HEK293T (cell line): ENCODE measurements at places on chromosomes 5 and 9.

DNA sequence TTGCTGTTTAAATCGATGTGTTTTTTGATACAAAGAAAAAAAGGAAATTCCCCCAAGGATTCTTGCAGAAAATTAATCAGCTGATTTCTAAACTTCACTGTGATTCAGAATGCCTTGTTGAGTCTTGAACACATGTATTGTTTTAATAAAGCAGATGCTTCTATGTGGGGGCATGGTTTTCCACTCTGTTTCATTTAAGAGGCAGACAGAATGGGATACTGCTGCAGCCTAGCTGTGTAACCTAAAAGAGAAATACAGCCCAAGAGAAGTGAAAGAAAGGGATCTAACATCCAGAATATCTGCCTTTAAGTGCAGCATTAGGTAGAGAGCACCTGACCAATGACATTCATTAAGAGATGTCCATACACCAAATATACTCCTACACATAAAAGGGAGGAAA lies 365.1 kb upstream of the CCNH start:
- DNase-seq: no peak

DNA sequence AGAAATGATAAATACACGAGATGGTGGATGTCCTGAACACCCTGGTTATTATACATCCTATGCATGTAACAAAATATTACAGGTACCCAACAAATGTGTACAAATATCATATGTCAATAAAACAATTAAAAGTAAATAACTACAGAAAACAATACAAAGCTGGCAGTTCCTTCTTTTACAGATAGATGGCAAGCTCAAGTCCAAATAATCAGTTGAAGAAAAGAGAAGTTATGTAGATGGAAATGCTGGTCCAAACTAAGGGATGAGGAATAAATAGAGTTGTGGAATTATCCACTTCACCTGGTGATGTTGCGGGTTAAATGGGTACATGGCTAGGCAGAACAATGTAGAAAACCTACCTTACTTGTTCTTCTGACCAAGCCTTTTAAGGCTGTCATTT lies 79.4 kb downstream of the PALM2AKAP2 start:
- no peak for DNase-seq

DNA sequence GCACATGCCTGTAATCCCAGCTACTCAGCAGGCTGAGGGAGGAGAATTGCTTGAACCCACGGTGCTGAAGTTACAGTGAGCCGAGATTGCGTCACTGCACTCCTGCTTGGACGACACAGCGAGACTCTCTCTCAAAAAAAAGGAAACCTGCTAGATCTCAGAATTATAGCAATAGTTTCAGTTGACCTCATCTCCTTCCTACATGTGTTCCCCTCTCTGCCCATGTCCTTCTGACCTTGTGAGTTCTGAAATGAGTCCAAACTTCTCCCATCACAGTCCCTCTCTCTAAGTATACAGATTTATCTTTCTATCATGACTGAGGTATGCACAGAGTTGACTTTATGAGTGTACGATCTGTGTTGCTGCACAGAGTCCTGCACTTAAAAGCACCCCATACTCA lies 44.6 kb upstream of the SHOC1 start:
- DNase-seq: no peak

GRCh38 chr5:123530728-123531127 lies 18.8 kb downstream of the CSNK1G3 start:
- DNase-seq: no peak

DNA sequence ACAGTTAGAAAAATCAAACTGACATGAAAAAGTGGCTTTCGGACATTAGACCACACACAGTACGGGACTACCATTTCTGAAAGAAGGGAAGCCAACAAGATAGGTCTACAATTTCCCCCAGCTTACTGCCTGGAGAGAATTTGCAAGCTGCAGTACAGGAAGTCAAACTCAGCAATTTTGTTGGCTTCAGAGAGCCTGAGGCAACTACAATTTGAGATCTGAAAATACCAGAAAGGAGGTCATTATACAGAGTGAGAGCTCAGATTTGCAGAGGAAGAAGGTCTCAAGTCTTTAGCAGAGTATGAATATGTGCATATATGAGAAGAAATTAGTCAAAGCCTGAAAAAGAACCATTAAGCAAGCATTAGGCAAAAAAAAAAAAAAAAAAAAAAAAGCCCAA lies 83.0 kb downstream of the OXCT1 start:
- DNase-seq: no peak

GRCh38 chr5:53422539-53422938 lies 57.9 kb upstream of the FST start:
- no peak for DNase-seq

GRCh38 chr5:81601919-81602318 lies 149.0 kb downstream of the SSBP2 start:
- no peak for DNase-seq

DNA sequence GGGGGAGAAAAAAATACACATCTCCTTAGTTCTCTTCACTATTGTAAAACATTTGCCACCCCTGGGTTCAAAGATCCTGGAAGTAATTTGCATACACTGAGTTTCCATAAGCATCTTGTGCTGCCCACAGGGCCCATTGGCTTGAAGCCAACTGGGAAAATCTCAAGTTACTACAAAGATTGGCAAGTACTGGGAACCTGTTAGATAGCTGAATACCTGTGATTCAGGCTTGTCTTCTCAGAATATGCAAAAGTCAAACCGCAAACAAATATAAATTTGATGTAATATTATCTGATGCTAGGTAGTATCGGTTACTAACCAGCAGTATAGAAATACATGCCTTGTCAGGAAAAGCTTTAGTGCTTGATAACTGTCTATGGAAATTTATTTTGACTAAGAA lies 156.9 kb upstream of the FST start:
- no peak for DNase-seq

GRCh38 chr9:88530051-88530450 lies 4.9 kb upstream of the NXNL2 start:
- no peak for DNase-seq

DNA sequence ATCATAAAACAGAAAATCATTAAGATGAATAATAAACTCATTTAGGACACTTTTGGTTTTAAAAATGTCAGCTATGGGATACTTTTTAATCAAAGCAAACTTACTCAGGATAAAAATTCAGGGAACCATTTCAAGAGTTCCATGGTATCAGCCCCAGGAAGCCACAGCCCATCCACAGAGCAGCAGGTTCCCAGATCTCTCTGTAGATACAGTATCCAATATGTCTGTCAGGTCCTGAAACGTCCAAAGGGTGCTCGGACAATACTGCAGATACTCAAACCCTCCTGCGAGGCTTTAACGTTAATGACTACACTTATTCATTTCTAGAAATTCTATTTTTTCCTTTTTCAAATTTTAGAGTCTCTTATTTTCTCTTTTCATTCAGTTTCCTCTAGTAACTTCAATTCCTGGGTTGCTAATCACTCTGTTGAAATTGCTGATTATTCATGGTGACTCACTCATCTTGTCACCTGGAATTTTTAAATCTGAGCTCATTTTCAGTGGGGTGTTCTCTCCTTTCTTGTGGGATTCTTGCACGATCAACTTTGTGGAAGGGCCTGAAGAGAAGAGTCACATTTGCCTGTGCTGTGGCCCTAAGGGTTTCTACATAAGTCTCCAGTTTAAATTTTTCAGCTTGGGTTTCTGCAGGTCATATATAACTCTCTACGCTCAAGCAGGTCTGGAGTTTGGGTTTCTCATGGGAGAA lies 435.8 kb downstream of the CTNND2 start:
- DNase-seq: no peak

GRCh38 chr5:172723508-172723907 lies 47.5 kb downstream of the DUSP1 start:
- no peak for DNase-seq

- no peak for DNase-seq
These were observed 31.6 kb downstream of the CDH6 start for GRCh38 chr5:31225118-31225517.

GRCh38 chr9:127225801-127226625 lies 38.6 kb upstream of the GARNL3 start:
- DNase-seq: no peak

GRCh38 chr5:94389515-94389899 lies 228.9 kb downstream of the KIAA0825 start:
- no peak for DNase-seq

GRCh38 chr5:43376496-43377140 lies 35.6 kb downstream of the CCL28 start:
- no peak for DNase-seq

DNA sequence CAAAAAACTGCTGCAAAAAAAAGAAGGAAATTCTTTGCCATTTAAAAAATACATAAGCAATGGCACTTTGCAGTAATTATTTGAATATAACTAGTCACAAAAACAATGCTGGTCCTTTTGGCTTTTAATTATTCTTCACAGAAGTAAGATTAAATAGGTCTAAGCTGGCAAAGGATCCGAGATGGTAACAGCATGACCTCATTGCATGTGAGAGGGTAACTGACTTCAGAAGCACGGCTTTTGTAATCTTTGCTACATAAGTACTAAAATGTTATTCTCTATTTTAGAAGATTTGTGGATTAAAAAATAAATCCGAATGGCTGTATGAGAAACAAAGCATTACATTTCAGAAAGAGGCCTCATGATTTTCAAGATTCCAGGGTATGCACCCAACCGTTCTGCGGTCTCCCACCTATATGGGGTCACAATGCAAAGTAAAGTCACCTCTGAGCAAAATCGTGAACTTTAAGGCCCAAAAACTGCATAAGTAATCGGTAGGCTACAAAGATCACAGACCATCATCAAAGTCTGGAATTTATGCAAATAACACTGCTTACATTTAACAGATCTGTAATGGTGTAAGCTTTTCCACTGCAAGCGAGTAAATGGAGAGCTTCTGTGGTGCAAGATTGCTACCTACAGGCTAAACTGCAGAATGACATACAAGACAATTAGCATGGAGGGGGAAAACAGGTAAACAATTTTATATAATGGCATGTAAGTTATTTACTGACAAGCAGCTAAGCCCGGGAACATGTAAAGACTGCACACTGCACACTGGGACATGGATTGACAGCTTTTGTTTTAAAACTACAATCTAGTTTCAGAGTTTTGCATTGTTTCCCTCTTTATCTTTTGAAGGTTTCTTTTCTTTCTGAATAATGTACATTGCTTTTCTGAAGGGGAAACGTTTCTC lies 231.6 kb downstream of the SLF1 start:
- peak; percentile 56 for DNase-seq

- peak; percentile 62 for DNase-seq
These were observed 47.4 kb downstream of the P4HA2 start for GRCh38 chr5:132180134-132180745.

- DNase-seq: no peak
These were observed 26.0 kb upstream of the SEMA4D start for GRCh38 chr9:89523948-89524347.

DNA sequence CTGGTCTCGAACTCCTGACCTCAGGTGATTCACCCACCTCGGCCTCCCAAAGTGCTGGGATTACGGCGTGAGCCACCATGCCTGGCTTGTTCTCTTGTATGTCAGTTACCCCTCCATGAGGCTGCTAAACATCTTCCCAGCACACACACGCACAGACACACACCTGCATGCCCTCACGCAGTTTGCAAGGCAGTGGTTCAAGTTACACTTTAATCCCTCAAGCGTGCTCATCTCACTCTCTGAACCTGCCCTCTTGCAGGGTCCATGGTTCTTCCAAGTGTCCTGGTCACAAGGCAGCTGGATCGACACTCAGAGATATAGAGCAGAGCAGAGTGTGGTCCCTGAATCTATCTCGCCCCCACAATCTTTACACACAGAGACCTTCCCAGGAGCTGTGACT lies 34.1 kb upstream of the RUFY1 start:
- DNase-seq: no peak

DNA sequence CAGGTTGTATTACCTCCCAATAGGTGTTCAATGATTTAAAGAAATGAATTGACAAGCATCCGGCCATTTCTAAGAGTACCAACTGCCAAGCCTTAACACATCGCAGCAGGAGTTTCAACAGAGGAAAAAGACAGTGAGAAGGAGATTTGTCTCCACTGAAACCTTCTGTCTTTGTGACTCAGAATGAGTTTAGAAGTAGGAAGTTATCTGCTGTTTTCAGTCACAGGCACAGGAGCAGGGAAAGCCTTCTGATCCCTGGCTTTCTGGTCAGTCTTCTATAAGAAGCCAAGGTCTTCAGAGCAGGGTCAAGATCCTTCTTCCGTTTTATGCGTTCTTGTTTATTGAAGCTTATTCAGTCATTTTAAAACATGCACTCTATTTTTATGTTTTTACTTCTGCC lies 390.7 kb upstream of the PCSK5 start:
- DNase-seq: no peak

GRCh38 chr5:166338801-166339200 lies 1952.6 kb upstream of the WWC1 start:
- no peak for DNase-seq

DNA sequence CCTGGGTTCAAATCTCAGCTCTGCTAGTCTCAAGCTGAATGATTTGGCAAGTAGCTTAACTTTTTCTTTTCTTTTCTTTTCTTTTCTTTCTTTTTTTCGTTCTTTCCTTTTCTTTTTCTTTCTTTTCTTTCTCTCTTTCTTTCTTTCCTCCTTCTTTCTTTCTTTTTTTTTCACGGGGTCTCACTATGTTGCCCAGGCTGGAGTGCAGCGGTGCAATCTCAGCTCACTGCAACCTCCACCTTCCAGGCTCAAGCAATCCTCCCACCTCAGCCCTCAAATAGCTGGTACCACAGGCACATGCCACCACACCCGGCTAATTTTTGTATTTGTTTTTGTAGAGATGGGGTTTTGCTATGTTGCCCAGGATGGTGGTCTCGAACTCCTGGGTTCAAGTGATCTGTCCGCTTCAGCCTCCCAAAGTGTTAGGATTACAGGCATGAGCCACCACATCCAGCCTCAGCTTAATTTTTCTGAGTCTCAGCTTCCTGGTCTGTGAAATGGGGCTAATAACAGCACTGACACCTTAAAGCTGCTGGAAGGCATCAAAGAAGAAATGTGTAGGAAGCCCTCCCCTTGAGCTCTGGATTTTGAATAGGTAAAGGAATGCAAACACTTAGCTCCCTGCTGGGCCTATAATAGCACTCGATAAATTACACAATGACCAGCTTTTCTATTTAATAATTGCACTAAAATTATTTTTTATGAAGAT lies 17.5 kb upstream of the PPARGC1B start:
- no peak for DNase-seq

GRCh38 chr5:165560648-165561047 lies 2055.2 kb downstream of the MAT2B start:
- no peak for DNase-seq

DNA sequence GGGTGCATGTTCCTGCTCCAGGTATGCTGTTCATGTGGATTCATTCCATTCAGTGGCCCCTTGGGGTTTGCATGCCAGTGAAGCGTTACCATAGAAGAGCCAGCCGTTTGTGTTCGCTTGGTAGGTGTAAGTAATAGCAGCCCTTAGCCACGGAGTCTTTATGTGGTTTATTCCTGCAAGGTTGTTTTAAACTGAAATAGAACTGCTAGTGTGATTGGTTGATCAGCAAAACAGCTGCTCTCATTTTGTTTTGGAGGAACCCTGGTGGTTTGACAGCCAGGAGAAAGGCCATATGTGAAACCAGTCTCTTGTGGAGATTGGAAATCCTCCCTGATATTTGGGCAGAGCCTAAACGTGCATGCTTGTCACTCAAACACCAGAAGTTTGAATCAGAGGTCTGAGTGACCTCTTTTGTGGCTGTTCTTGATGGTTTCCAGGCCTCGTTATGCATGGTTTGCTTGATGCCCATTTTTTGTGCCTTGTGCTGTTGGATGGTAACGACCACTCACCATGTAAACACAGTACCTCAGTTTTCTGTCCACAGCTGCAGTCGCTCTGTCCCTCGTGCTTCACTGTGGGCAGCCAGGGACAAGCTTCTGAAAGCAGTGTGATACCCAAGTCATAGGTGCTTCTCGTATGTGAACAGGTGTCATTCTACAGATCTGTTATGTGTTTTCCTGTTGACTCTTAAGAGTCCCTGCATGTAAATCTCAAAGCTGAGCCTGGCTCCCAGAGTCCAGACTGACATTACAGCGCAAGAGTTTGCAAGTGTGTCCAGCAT lies 58.3 kb upstream of the NXNL2 start:
- DNase-seq: no peak
